ENCODE measurements at places on chromosomes 13 and 19.

DNA sequence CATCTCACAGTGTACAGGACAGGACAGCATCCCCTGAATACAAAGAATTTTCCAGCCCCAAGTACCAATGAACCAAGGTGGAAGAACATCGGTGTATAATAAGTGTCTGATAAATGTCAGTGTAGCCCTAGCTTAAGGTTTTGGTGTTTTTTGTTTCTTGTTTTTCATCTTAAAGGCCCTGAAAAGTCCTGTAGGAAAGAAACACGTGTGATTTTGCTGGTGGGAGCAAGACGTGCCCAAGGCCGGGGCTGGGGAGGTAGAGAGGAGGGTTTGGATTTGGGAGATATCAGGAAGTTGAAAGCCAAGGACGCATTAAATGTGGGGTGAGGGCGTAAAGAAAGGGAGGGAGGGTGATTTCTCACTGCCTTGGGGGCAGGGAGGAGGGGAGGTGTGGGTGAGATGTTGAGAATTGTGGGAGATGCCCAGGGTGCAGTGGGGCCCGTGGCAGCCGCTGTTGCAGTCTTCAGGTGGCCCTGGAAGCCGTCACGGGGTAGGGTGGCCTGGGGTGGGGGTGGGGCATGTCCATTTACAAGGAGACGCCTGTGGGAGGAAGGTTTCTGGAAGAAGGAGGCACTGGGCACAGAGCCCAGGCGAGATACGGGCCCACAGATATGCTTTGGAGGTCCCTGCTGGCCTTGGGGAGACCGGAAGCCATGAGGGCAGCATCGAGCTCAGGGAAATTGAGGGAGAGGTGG is 6.7 kb downstream of the CAMSAP3 start:
- no peak for DNase-seq

DNA sequence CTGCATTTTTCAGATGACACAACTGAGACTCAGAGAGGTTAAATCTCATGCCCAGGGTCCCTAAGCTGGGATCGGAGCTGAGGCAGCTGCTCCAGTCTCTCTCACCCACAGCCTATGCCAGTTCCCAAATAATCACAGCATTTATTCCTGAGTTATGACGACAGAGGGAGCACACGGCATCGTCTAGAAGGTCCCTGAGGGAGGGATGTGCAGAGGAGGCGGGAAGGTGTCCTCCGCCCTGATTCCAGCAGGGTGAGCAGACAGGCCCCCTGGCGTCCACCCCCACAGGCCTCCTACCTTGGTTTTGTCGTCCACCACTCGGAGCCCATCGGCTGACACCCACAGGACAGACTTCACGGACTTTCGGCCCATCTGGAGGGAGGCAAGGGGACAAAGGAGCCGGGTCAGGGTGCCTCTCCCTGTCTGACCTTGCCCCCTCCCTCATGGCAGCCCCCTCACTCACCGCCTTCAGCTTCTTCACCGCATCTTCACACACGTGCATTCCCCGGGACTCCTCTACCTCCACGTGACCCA is 8.0 kb downstream of the NUMBL start:
- DNase-seq, result no peak

DNA sequence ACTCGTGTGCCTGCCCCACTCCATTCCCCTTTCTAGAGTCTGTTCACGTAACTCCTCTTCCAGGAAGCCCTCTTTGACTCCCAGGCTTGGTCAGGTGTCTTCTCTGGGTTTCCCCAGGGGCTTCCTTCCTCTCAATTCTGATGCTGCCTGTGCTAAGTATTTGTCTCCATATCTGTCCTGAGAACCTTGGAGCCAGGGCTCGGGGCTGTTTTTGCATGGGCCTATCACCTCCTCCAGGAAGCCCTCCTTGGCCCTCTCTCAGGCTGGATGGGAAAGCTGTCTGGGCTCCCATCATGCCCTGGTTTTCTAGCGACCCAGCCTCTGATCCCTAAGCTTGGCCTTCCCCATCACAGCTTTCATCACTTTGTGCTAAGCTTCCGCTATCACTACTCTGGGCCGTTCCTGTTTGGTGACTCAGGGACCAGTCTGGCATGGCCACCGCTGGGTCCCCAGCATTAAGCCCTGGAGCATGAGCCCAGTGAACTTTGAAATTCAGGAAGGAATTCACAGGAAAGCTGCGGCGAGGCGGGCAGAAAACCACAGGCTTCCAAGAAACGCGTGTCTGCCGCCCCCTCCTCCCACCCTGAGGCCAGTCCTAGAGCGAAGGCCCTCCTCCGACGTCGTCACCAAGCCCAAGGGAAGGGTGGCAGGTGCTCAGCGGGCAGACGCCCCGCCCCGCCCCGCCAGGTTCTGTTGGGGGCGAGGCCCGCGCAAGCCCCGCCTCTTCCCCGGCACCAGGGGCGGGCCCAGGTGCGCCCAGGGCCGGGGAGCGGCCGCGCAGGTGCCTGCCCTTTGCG is 486 bp upstream of the SPINT2 start:
- peak; percentile 48 for DNase-seq

DNA sequence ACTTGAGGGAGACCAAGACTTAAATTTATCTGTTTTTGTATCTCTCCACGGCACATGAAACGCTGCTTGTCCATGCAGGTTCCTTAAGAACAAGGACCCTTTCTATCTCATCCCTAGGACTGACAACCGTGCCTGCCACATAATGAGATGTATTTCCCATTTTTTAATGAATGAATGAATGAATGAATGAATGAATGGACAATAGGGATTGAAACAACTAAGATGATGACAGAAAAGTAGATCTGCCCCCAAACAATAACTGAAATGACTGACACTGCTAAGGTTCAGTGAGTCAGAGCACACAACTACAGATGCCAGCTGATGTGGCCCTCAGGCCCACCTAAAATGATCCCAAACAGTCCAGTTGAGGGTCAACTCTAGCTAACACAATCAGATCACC is 69.8 kb downstream of the USP12 start:
- no peak for DNase-seq

GRCh38 chr13:47696674-47697073 is 304.4 kb downstream of the SUCLA2 start:
- DNase-seq, result no peak

DNA sequence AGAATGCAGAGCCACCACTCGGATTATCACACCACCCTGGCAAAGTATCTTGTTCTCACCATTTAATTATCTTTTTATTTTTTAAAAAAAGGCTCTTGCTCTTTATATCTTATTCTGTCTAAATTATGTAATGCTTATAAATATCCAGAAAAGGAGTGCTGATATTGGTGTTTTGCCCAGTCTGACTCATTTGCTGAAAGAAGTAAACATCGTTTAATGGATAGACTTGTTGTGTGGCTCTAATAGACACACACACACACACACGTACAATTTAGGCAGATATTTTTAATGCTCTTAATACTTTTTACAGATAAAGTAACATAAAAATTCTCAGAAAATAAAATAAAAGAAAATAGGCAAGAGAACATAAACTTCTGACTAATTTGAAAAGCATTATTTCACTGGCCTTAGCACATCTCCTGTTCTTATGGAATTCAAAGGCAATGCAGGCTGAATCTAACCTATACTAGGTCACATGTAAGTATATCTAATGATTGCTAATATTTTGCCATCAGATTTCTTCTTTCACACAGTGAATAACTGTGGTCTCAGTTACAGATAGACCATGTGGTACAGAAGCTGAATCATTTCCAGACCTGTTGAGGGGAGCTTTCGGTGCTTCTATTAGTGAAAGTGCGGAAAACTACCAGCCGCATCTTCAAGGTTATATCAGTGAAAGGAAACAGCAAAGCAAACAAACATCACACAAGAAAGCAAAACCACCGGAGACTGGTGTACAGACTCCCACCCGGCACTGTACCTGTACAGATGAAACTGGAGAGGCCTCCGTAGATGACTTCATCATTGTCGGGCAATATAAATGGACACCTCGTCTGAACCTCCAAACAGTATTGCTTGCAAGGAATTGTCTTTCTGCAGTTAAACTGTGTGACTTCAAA is 642.1 kb upstream of the ARGLU1 start:
- DNase-seq, result no peak

GRCh38 chr19:38993271-38993670 is 17.7 kb upstream of the FBXO17 start:
- peak; percentile 27 for DNase-seq

GRCh38 chr13:105952973-105953290 is 582.5 kb downstream of the EFNB2 start:
- no peak for DNase-seq

DNA sequence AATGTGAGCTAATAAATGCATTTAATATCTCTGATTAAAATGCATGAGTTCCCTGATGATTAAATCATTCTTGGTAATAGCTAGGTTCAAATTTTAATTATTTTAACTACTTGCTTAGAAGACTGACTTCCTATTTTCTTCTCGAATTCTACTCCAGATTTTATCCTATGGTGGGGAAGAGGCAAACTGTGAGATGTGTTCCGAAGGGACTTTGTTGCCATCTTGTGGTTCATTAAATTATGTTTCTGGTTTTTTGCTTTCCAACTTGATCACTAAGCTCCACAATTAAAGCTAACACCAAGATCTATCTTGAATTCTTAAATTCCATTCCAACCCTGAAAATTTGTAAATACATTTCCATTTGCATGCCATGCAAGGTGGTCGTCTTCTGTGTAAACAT is 538.4 kb upstream of the PCDH20 start:
- DNase-seq, result no peak

- DNase-seq, result peak; percentile 74
Observed at GRCh38 chr13:97226788-97227627, 4.9 kb downstream of the MBNL2 start.

GRCh38 chr13:27016875-27017274 is 154.7 kb downstream of the USP12 start:
- DNase-seq, result no peak

GRCh38 chr19:5139583-5140325 is 170.8 kb downstream of the KDM4B start:
- DNase-seq, result no peak

- no peak for DNase-seq
Observed at GRCh38 chr13:50794226-50794625, 49.3 kb downstream of the DLEU7 start.

- no peak for DNase-seq
Observed at GRCh38 chr13:73820688-73821087, 313.5 kb downstream of the KLF12 start.

DNA sequence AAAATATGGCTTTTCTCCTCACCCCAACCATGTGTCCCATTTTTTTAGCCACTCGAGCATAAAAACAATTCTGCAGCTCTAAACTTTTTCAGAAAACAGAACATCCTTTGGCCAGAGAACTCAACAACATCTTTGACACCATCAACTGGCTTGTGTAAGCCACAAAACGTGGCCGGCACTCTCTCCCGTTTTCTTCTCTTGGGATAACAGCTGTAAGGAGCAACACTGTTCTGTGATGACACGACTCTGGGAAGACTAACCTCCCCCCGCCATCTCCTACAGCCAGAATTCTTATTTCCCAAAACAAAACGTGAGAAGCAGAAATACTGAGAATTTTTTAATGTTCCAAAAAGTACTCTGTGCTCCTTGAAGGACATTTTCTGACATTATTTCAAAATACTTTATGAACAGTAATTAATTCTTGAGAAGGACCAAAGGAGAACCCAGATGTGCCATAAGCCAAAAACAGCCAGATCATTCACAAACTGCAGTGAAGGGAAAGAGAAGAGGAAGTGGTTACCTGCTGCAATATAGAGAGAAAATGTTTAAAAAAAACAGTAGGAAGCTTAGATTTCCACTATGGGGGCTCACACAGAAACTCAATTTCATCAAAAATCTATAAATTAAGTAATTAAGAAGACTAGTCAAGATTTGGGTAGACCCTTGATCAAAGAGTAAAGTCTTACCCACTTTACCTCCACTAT is 25.8 kb downstream of the COL4A1 start:
- DNase-seq, result no peak

DNA sequence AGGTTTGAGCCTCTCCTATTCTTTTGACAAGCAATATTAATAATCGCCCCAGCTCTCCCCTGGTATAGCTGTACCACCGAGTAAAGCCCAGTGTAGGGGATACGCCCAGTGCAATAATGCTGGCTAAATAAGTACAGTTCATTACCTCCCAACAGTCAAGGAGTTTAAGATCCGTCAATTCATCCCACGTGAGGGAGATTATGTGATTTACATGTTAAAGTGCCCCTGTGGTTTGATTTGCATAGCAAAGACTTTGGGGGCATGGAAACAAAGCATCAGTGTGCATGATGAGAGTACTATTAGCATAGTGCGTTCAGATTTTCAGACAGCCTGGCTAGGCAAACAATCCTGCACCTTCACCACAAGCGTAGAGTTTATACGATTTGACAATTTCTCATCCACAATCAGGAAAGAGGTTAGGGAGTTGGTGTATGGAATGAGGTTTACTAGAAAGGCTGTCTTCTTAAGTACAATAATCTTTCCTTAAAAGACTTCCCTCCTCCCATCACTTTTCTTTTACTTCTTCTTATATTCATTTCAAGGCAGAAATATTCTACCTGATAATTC is 754.0 kb downstream of the DIAPH3 start:
- DNase-seq, result no peak

DNA sequence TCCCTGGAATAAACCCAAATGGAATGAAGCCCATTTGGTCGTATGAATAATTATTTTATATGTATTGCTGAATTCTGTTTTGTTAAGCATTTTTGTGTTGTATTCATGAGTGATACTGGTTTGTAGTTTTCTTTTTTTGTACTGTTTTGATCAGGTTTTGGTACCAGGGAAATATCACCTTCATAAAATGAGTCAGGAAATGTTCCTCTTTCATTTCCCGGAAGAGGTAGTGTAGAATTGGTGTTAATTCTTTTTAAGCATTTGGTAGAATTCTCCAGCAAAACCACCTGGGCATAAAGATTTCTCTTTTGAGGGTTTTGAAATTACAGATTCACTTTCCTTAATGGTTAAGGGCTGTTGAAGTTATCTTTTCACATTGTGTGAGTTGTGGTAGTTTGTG is 13.3 kb downstream of the SPATA13 start:
- DNase-seq, result peak; percentile 61

- DNase-seq, result no peak
Observed at GRCh38 chr13:36142735-36143134, 11.6 kb upstream of the DCLK1 start.

GRCh38 chr13:38636761-38637160 is 50.1 kb upstream of the FREM2 start:
- no peak for DNase-seq

DNA sequence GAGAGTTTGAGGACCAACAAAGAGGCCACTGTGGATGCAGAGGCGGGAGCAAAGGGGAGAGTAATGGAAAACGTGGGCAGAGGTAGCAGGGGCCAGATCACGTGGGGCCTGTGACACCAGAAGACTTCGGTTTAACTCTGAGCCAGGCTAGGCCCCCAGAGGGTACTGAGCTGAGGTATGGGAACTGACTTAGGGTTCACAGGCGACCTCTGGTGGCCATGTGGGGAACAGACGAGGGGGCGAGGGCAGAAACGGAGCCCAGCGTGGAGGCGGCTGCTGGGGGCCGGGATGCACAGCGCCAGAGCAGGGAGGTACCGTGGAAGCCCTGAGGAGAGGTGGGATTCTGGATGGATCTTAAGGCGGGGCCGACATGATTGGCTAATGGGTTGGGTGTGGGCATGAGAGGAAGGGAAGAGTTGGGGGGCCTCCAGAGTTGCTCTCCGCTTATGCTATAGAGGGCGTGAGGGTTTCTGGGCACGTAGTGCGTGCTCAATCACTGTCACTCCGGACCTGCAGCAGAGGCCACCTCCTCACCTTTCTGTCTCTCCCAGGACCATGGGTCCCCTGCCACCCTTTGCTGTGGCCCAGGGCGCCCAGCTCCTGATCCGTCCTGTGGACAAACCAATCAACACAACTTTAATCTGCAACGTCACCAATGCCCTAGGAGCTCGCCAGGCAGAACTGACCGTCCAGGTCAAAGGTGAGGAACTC is 13.7 kb downstream of the PVR start:
- peak; percentile 79 for DNase-seq

- peak; percentile 64 for DNase-seq
Observed at GRCh38 chr13:98998831-98999638, 21.2 kb upstream of the DOCK9 start.
